ENCODE measurements at places on chromosomes 1 and 21.

GRCh38 chr1:2269193-2269921 is 41.2 kb downstream of the SKI start:
- DNase-seq, result no peak
- no peak overlapping the region for H3K4me3 ChIP-seq
- no peaks in the 10 kb centered on the region for H3K27me3 ChIP-seq
- no peaks in the 10 kb centered on the region for H3K36me3 ChIP-seq

DNA sequence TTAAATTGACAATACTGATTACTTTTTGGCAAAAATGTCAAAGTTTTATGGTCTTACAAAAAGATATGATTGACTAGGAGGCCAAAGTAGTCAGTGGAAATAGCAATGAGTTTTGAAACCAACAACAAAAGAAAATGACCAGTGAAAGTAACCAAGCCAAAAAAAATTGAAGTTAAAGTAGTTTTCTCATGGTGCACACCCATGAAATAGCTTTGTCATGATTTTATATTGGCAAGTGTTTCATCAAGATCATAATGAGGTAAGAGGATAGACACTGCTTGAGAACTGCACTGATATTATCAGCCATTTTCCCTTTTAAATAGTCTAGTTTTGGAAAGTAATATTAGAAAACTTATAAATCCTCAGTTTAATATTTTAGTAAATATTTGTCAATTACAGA is 206.2 kb upstream of the ADAMTS5 start:
- H3K4me3 ChIP-seq, result no peak overlapping the region
- H3K36me3 ChIP-seq, result no peaks in the 10 kb centered on the region
- no peaks in the 10 kb centered on the region for H3K4me1 ChIP-seq
- no peak for DNase-seq
- no peaks in the 10 kb centered on the region for H3K27me3 ChIP-seq

GRCh38 chr1:204650911-204651570 is 34.5 kb downstream of the LRRN2 start:
- no peak overlapping the region for H3K27ac ChIP-seq
- H3K36me3 ChIP-seq, result no peaks in the 10 kb centered on the region
- DNase-seq, result no peak
- no peaks in the 10 kb centered on the region for H3K27me3 ChIP-seq
- H3K4me1 ChIP-seq, result peaks cover 3% of the 10 kb centered on the region

DNA sequence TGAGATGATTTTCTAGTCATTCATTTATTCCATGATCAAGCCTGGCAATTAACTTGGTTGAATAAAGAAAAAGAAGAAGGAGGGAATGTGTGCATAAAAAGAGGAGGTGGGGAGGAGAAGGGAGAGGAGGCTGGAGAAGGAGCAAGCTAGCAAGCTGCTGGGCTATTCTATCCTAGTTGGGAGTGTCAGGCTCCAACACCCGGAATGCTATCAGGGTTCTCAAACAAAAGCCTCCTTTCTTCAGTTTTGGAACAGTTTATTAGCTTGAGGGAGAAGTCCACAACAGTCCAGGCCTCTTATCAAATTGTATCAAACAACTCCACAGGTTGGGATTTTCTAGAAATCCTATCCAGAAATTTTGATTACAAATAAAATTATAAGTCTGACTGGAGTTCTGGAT is 80.0 kb downstream of the BCAR3 start:
- no peaks in the 10 kb centered on the region for H3K4me1 ChIP-seq
- H3K4me3 ChIP-seq, result no peak overlapping the region
- no peak overlapping the region for H3K27ac ChIP-seq
- no peaks in the 10 kb centered on the region for H3K36me3 ChIP-seq
- H3K27me3 ChIP-seq, result no peaks in the 10 kb centered on the region
- DNase-seq, result no peak

GRCh38 chr21:31964692-31965091 is 91.9 kb downstream of the HUNK start:
- H3K4me3 ChIP-seq, result no peak overlapping the region
- H3K27ac ChIP-seq, result no peak overlapping the region
- H3K36me3 ChIP-seq, result no peaks in the 10 kb centered on the region
- no peak for DNase-seq

GRCh38 chr1:93042187-93043056 is 36.7 kb upstream of the MTF2 start:
- peak; percentile 7 for DNase-seq
- peak overlapping the region; percentile 20 for H3K27ac ChIP-seq
- H3K4me1 ChIP-seq, result no peaks in the 10 kb centered on the region
- no peaks in the 10 kb centered on the region for H3K36me3 ChIP-seq
- H3K27me3 ChIP-seq, result no peaks in the 10 kb centered on the region
- peak overlapping the region; percentile 57 for H3K4me3 ChIP-seq

DNA sequence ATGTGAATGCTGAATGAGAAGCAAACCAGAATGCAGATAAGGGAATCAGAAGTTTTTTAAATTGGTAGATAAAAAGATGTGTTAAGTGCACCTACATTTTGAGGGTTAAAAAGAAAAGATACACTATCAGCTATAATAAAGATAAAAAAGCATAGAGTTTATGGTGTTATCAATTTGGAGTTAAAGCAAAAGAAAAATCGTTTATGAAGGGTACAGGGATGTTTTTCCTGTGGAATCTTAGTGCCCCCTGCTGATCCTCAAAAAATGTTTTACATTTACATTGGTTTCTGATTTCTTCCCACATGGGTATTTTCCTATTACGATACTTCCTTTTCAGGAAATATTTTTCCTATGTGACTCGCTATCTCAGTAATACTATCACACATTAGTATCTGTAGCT is 293.5 kb downstream of the MRPL39 start:
- H3K27me3 ChIP-seq, result no peaks in the 10 kb centered on the region
- H3K27ac ChIP-seq, result no peak overlapping the region
- H3K36me3 ChIP-seq, result no peaks in the 10 kb centered on the region
- no peaks in the 10 kb centered on the region for H3K4me1 ChIP-seq
- no peak overlapping the region for H3K4me3 ChIP-seq
- DNase-seq, result peak; percentile 32

DNA sequence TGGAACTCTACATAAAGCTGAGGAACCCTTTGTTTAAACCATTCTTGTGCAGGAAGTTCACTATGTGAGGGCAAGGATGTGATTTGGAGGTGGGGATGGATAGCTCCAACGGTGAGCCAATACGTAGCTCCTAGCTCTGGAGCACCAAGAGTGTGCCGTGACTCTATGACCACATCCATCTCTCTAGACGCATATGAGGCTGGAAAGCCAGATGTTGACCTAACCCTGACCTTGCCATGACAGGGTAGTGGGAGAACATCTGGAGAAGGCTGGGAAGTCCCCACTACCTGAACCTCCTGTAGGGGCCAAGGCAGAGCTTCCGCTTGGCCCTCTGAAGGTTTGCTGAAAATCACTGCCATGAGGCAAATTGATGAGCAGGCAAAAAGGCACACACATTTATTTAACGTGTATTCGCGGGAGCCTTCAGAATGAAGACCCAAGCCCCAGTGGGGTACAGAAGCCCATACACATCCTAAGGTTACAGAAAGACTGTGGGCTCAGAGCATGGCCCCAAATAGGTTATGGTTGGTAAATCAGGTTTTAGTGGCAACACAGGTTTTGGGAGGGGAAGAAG is 43.4 kb downstream of the EIF2D start:
- H3K4me1 ChIP-seq, result peaks cover 32% of the 10 kb centered on the region
- no peak for DNase-seq
- no peak overlapping the region for H3K27ac ChIP-seq

GRCh38 chr1:100931716-100932115 is 35.8 kb downstream of the SLC30A7 start:
- no peak overlapping the region for H3K4me3 ChIP-seq
- H3K27me3 ChIP-seq, result no peaks in the 10 kb centered on the region
- H3K4me1 ChIP-seq, result peaks cover 7% of the 10 kb centered on the region
- H3K27ac ChIP-seq, result no peak overlapping the region
- peaks cover 8% of the 10 kb centered on the region for H3K36me3 ChIP-seq

DNA sequence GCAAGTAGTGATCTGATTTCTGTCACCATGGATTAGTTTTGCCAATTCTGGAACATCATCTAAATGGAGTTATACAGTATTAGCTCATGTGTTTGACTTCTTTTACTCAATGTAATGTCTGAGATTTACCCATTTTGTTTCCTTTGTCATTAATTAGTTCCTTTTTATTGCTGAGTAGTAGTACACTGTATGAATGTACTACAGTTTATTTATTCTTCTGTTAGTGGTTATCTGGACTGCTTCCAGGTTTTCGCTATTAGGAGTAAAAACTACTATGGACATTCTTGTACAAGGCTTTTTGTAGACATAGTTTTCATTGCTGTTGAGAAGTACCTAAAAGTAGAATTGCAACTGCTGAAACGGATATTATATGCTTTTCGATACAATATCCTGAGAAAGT is 14.1 kb downstream of the SUCO start:
- no peak overlapping the region for H3K27ac ChIP-seq
- no peak for DNase-seq
- no peaks in the 10 kb centered on the region for H3K27me3 ChIP-seq
- H3K4me3 ChIP-seq, result no peak overlapping the region
- no peaks in the 10 kb centered on the region for H3K36me3 ChIP-seq

- no peak overlapping the region for H3K27ac ChIP-seq
- DNase-seq, result peak; percentile 62
Measured at GRCh38 chr1:117754061-117754969, 148.5 kb downstream of the TENT5C start.

- H3K4me1 ChIP-seq, result no peaks in the 10 kb centered on the region
- H3K27ac ChIP-seq, result no peak overlapping the region
- H3K27me3 ChIP-seq, result no peaks in the 10 kb centered on the region
- no peak overlapping the region for H3K4me3 ChIP-seq
- H3K36me3 ChIP-seq, result no peaks in the 10 kb centered on the region
Measured at GRCh38 chr1:153652805-153653500, 5.5 kb upstream of the SNAPIN start.

DNA sequence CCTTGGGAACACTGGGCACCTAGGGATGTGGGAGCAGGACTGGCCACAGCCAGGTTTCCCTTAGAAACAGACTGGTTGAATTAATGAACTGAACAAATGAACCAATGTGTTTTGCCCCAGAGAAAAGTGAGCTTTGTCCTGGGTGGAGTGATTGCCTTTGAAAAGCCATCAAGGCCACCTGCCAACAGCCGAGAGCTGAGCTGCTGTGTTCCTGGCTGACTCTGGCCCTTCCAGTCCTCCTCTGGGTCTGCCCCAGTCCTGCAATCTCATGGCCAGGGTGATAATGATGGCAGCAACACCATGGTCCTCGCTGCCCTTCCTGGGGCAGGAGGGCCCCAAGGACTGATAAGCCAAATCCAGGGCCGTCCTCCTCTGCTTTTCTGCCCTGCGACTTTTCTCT is 18.2 kb upstream of the GJA9 start:
- H3K4me1 ChIP-seq, result no peaks in the 10 kb centered on the region
- no peaks in the 10 kb centered on the region for H3K27me3 ChIP-seq
- no peaks in the 10 kb centered on the region for H3K36me3 ChIP-seq

DNA sequence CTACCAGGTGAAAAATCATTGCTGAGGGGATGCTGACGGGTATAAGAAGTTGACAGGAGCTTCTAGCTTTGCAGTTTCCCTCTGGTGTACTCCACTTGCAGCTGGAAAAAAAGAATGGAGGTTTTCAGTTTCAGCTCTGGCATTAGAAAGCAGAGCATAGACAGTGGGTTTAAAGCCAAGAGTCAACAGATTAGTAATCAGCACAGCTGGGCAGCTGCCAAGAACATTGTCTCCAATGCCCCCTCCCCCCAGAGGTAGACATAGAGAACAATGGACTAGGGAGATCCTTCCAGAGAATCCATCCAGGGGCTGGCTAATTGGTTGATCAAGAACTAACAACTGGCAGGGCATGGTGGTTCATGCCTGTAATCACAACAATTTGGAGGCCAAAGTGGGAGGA is 10.1 kb upstream of the ZBTB8B start:
- no peak overlapping the region for H3K27ac ChIP-seq
- no peaks in the 10 kb centered on the region for H3K36me3 ChIP-seq
- no peak overlapping the region for H3K4me3 ChIP-seq
- no peaks in the 10 kb centered on the region for H3K27me3 ChIP-seq
- H3K4me1 ChIP-seq, result no peaks in the 10 kb centered on the region
- no peak for DNase-seq

- H3K36me3 ChIP-seq, result peaks cover 26% of the 10 kb centered on the region
- no peaks in the 10 kb centered on the region for H3K27me3 ChIP-seq
- no peak for DNase-seq
Measured at GRCh38 chr1:28045777-28046176, 42.6 kb downstream of the EYA3 start.

GRCh38 chr1:3955196-3955772 is 55.2 kb upstream of the C1orf174 start:
- no peak for DNase-seq
- H3K27me3 ChIP-seq, result peaks cover 36% of the 10 kb centered on the region
- H3K4me1 ChIP-seq, result no peaks in the 10 kb centered on the region

DNA sequence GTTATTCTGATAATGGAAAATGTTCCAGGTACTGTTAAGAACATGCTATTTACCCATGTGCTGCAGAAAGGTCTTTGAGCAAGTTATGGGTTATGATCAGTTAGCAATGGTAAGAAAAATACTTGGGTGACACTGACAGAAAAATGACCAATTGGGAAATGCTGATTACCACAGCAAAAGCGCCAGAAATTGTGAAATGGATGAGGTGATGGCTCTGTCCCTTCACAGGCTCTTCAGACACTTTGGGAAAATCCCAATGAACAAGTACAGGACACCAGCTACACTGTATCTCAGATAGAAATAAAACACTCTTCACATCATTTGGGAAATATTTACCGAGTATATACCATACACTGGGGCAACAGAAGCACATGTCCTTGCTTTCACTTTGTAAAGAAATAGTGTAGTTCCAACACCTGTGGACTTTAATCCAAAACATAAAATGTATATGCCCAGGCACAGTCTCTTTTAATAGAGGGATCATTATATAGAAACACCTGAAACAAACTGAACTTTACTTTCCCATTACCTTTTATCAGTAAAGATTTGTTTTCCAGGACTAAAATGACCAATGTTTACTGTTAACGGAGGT is 13.9 kb downstream of the SOD1 start:
- H3K27me3 ChIP-seq, result no peaks in the 10 kb centered on the region
- H3K36me3 ChIP-seq, result peaks cover 11% of the 10 kb centered on the region
- H3K4me3 ChIP-seq, result no peak overlapping the region
- no peaks in the 10 kb centered on the region for H3K4me1 ChIP-seq

DNA sequence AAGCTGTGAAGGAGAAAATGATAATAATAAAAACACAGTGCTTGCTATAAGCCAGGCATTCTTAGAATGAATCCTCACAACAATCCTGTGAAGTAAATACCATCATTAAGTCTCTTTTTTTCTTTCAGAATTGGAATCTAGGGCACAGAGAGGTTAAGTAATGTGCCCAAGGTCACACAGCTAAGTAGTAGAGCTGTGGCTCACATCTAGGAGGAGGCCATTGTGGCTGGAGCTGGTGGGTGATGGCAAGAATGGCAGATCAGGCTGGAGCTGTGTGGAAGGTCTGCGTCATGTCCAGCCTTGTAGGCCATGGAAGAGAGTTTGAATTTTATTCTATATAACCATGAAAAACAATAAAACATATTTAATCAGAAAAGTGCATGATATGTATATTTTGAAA is 38.2 kb upstream of the TSPAN2 start:
- no peak for DNase-seq
- no peaks in the 10 kb centered on the region for H3K27me3 ChIP-seq
- no peaks in the 10 kb centered on the region for H3K4me1 ChIP-seq

DNA sequence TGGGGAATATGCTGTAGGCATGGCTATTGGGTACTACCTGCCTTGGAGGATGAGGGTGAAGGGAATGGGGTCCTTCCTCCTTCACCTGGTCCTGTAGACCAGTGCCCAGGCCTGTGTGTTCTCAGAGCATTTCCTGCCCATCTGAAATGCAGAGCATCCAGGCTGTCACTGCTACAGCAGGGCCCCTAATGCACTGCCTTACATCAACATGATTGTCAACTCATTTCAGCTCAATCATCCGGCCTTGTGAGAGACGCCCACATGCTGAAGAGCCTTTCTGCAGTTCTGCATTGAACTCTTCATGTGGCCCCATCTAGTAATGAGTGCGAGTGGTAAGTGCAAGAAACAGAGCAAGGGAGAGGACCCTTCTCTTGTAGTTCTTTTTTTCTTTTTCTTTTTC is 39.8 kb upstream of the SRP9 start:
- H3K27ac ChIP-seq, result no peak overlapping the region
- no peaks in the 10 kb centered on the region for H3K4me1 ChIP-seq
- H3K27me3 ChIP-seq, result peaks cover 2% of the 10 kb centered on the region
- no peak overlapping the region for H3K4me3 ChIP-seq
- no peaks in the 10 kb centered on the region for H3K36me3 ChIP-seq
